ENCODE measurements at places on chromosomes 1 and 21.
A peak's percentile ranks its signal among the peaks of the same experiment; 100 is the strongest.

GRCh38 chr1:180881806-180882509, 30.7 kb upstream of the KIAA1614 start:
- DNase-seq, result no peak

DNA sequence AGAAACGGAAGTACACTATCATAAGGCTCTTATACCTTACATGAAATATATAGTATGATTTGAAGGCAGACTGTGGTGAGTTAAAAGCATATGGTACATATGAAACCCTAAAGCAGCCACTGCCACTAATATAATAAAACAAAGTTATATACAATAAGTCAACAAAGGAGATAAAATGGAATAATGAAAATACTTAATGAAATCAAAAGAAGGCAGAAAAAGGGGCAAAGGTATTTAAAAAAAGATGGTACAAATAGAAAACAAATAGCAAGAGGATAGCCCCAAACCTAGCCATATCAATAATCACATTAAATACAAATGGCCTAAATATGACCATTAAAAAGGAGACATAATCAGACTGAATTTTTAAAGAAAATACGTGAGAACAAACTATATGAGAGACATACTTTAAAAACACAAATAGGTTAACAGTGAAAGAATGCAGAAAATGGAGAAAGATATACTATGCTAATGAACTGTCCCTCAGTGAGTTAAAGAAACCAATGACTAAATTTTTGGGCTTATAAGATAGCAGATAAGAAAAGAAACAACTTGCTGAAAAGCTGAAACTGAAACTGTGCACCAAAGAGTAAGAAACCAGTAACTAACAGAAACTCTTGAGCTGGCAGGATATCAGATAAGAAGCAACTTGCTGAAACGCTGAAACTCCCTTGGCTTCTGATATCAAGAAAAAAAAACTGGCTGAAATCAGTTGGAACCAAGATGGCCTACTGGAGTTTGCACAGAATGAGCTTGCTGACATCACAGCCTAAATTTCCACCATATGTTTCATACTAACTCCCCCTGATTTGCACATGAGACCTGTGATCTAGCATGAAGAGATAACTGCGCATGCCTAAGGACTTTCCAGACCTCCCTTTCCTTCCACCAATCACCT, 44.3 kb upstream of the IL10 start:
- DNase-seq, result no peak

GRCh38 chr1:94504601-94505000, 37.0 kb downstream of the F3 start:
- DNase-seq, result no peak

DNA sequence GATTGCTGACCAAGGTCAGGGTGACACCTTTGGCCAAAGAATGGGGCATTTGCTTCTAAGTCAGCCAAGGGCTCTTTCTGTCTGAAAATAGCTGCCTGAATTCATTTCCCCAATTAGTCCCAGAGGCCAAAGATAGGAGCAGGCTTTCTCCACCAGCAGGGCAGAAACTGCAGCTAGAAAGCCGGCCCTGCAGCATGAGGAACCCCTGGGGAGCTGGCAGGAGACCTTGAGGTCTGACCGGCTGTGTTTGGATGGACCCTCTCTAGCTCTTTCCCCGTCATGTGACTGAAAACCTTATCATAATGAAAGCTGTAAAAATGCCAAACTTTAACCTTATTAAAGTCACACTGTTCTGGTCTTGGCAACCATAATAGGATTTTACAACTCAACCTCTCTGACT, 93.4 kb downstream of the CD58 start:
- DNase-seq, result no peak

DNA sequence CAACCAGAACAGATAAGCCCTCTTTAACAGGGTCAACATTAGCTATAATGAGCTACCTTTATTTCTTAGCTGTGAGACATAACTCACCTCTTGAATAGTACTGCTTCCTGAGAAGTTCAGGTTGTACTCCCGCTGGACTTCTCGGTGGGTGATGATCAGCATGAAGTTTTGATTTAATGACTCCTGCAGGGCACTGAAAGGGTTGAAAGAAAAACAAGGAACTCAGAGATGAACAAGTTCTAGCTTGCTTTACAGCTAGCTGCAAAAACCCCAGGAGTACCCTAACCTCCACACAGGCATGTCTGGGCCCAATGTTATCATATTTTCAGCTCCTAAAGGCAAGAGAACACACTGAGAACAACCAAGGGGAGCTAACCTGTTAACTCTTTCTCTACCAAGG, 254.4 kb downstream of the FAF1 start:
- DNase-seq, result no peak

DNA sequence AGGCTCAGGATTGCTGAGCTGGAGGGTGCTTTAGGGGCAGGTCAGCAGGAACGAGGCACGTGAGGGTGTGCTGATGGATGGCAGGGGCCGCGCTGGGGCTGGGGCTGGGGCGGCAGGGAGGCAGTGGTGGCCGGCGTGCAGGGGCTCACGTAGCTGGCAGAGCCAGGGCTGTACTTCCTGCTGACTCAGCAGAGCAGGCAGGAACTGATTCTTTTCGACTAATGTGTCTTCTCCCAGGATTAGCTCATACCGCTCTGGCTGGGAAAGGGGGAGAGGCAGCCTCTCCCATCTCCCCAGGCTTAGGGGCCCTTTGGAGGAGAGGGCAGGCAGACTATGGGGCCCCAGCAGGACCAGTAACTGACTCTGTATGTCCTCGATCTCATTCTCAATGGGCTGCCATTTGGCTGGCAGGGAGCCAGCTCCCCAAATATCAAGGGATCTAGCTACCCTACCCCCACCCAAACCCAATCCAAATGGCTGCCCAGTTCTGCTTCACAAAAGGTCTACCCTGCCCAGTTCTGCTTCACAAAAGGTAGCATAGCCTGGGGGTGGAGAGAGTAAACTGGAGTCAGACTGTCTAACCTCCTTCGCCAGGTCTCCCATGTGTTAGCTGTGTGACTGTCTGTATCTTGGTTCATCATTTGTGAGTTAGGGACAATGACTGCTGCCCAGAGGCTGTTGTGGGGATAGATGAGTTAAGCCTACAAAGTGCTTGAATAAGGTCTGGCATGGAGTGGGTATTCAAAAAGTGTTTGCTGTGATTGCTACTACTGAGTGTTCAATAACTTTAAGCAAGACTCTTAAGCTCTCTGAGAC, 100.1 kb upstream of the SLC2A1 start:
- DNase-seq, result peak; percentile 59

DNA sequence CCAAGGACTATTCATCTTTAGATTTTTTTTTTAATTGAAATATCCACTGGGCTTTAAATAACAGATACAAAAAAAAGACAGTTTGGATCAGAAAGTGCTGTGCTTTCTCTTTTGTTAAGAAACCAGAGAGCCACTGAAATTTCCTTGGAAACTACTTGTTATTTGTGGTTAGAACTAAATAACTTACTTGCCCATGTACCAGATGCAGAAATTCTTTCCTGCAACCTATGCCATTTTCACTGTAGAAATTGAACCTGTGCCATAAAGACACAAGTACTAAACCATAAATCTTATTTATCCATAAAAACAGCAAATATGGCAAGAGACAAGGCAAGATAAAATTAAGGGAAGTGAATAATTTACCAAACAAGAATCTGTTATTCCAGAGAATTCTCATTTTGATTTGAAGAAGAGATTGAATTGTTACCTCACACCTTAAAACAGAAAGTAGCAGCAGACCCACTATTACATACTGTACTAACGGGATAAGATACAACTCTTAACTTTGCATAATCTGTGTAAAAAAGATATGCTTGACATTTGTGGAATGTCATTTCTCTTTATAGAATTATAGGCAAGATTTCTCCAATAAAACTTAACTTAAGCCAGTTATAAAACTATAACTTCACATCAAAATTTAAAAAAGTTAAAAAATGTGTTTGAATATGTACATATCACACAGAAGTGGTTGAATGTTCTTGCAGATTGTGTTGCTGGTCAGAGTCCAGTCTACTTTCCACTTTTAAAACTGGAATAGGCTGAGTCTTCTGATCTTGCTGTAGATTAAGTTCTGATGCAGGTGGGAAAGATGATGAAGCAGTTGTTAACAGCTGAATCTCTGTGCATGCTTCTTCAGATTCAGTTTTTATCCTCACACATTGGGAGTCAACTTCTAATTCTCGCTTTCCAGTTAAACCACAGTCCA, 6.3 kb upstream of the PHTF1 start:
- no peak for DNase-seq

GRCh38 chr1:192225703-192226102, 67.4 kb downstream of the RGS18 start:
- no peak for DNase-seq

DNA sequence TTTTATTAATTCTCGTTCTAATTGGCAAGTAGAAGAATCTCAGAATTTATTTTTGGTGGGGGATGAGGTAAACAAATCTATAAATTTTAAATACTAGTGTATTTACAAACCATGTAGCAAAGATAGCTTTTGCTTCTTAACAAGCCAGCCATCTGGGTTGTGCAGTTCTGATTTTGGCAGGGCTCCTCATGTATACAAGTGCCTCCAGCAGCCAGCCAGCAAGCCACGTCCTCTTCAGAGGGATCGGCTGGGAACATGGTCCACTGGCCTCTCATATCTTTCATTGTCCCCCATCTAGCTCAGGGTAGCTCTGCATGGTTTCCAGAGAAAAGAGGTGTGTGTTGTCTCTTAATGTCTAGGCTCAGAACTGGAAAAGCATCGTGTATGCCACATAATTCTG, 659.1 kb downstream of the MRPL39 start:
- no peak for DNase-seq

- DNase-seq, result no peak
Measured at GRCh38 chr1:18495635-18496034, 14.9 kb downstream of the KLHDC7A start.

GRCh38 chr1:174884038-174884437, 115.7 kb upstream of the CACYBP start:
- no peak for DNase-seq

GRCh38 chr21:28227881-28228635, 764.6 kb downstream of the LTN1 start:
- no peak for DNase-seq

GRCh38 chr1:177170756-177171535, at the start of gene BRINP2:
BRINP2 (plus strand) TSS chr1:177170958; CDS start chr1:177229877, 58,919 bp downstream.
- no peak for DNase-seq

GRCh38 chr1:214449371-214449770, 102.0 kb downstream of the PTPN14 start:
- no peak for DNase-seq

DNA sequence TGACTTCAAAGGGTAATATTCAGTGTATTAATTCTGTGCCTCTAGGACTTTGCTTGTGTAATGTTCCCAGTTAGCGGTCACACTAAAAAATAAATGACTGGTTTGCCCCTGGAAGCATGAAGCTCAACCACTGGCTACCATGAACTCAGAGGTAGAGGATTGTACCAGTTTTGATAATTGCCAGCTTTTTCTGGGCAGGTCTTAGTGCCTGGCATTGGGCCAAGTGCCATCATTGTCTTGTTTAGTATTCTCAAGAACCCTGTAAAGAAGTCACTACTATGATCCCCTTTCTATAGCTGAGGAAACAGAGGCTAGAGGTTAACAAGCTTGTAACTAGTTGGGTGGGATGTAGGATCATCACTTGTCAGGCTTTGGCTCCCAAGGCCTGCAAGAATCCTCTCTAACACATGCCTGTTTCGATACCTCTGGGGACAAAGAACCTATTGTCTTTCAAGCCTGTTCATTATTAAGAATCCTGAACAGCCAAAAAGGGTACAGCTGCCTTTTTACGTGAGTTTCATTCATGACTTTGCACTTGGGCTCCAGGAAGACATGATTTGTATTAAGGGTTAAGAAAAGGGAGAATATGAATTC, 121.9 kb upstream of the JUN start:
- no peak for DNase-seq

DNA sequence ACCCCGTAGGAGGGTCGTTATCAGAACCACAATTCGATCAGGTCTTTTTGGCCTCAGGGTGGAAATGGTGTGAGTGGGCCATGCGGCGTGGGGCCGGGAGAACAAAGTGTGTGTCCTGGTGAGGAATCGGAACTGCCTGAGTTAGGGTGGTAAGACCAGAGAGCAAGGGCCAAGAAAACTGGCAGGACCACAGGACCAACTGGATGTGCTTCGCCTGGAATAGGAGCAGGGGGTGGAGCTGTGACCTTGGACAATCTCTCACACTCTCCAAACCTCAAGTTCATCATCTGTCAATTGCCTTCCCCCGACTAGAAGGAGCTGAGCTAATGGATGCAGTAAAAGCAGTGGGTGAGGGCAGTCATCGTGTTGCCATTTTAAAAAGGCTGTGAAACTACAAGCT, 59.5 kb downstream of the NAV1 start:
- no peak for DNase-seq

- no peak for DNase-seq
Measured at GRCh38 chr21:43733529-43734071, 14.7 kb downstream of the PDXK start.

DNA sequence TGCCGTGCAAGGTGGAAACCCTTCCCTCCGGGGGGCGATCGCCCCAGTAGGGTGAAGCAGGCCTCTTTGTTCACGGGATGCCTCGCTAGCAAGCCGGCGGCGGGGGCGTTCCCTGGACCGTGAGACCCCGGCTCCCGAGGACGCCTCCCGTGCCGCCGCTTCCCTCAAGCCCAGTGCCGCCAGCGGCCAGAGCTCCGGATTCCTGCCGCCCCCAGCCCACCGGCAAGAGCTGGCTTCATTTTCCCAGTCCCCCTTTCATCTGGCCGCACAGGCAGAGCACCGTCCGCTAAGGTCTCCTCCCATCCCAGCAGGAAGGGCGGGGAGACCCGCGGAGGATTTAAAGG, 16.3 kb downstream of the IER5 start:
- DNase-seq, result peak; percentile 54

DNA sequence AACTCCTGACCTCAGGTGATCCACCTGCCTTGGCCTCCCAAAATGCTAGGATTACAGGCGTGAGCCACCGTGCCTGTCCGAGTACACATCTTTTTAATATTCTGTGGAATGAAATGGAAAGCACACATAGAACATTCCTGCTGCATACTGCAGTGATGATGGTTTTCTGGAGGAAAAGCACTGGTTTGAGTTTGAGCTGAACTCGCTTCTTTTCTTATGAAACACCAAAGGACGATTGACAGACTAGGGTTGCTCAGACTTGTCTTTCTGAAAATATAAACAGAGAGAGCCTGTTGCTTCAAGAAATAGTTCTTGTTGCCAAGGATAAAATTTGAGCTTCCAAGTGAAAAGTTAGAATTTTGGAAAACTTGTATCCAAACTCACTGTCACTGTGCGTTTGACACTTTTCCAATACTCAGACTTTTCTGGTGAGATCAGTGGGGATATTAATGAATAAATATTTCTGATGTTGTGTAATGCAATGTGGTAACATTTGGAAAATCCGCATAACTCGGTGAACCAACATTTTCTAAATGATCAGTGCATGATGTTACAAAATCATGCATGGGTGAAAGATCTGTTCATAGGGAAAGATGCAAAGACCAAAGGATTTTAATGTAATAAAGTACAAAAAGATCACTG, 15.0 kb upstream of the ERMAP start:
- DNase-seq, result no peak

GRCh38 chr1:81308191-81308590, 492.5 kb upstream of the ADGRL2 start:
- DNase-seq, result no peak

- no peak for DNase-seq
Measured at GRCh38 chr1:115654663-115655305, 13.0 kb downstream of the VANGL1 start.
